ENCODE measurements at places on chromosomes 11 and 22.

GRCh38 chr22:24101966-24102365 lies 79.3 kb upstream of the SUSD2 start:
- no peak for DNase-seq

GRCh38 chr11:85076535-85077330 lies 550.4 kb downstream of the DLG2 start:
- no peak for DNase-seq

GRCh38 chr22:40055143-40055883 lies 60.6 kb downstream of the FAM83F start:
- no peak for DNase-seq

DNA sequence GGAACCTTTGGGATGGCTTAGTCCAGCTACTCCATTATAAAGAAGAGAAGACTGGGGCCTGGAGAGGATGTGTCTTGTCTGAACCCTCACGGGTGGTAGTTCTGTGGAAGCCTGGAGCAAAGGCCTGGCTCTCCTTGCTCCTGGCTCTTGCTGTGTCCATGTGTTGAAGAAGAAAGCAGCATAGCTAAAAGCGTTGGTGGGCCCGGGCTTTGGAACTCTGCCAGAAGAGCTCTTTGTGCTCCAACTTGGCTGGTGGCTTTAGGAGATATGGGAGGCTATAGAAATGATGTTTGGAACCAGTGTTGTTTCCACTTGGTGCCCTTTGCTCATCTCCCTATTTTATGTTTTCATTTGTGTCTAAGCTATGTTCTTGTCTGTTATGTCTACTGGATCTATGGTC lies 131.1 kb downstream of the DBX1 start:
- no peak for DNase-seq

GRCh38 chr22:38886333-38886732 lies 14.3 kb upstream of the CBX6 start:
- no peak for DNase-seq

GRCh38 chr11:69366591-69366990 lies 72.6 kb downstream of the MYEOV start:
- DNase-seq: no peak

DNA sequence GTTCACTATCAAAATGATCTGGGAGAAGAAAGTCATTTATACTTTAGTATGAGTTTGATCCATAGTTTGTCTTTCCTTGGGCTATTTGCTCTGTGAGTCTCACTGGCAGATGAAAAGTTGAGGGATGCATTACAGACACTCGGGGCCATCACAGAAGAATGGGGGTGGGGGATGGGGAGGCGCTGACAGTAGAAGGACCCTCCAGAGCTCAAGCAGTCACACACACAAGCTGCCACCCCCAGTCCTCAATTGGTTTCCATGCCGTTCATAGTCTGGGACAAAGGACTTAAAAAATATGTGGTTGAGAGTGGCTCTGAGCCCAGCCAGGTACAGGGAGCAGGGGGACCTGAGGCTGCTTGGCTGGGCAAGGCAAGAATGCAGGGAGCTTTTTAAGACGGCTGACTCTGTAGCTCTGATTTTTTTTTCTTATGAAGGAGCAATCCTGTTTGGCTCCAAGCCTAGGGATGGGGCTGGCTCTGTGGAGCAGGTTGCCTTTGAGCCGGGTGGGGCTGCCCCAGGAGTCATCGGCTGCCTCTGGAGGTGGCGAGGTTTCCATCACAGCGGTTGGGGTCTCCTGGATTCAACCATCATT lies 13.3 kb upstream of the ANO1 start:
- DNase-seq: no peak

DNA sequence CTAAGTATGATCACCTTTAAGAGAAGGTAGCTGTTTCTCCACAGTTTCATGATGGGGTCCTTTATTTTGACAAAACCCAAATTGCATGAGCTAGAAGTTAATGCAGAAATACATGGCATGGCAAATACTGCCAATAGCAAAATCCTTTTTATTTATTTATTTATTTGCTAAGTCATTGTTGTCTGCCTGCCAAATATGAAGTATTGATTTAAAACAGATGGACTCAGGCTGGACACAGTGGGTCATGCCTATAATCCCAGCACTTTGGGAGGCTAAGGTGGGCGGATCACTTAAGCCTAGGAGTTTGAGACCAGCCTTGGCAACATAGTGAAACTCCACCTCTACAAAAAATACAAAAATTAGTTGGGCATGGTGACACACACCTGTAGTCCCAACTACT lies 52.4 kb downstream of the LARGE2 start:
- DNase-seq: no peak

GRCh38 chr22:23104187-23104971 lies 34.1 kb downstream of the GNAZ start:
- no peak for DNase-seq

DNA sequence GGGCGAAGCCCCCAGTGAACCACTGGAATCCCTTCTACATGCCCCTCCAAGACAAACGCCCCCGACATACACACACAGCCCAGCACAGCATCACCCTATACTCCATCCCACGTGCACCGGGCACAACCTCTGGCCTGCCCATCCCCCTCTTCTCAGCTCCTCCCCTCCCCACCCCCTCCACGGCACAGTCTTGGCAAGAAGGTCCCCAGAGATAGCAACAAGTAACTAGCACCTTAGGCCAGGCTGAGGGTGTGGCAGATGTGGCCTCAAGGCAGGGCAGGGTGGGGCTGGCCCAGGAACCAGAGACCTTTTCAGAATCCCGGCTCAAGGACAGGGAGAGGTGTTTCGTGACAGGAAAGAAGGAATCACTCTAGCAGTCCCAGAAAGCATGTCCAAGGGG lies 54.3 kb downstream of the CYTH4 start:
- DNase-seq: no peak

DNA sequence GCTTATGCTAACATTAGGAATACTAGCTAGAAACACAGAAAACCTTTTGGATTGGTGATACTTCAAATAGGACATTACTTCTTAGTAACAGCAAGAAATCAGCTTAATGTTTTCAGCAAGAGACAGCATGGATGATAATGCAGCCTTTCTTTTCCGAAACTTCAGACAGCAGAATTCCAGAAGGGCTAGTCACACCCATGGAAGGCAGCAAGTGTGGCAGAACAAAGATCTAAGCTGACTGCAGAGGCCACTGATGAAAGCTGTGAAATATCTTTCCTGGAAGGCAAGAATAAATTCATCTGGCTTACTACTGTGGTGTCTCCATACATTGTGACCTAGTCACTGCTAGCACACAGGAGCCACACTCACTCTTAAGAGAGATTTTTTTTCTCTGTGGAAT lies 100.3 kb downstream of the CCDC83 start:
- DNase-seq: no peak

DNA sequence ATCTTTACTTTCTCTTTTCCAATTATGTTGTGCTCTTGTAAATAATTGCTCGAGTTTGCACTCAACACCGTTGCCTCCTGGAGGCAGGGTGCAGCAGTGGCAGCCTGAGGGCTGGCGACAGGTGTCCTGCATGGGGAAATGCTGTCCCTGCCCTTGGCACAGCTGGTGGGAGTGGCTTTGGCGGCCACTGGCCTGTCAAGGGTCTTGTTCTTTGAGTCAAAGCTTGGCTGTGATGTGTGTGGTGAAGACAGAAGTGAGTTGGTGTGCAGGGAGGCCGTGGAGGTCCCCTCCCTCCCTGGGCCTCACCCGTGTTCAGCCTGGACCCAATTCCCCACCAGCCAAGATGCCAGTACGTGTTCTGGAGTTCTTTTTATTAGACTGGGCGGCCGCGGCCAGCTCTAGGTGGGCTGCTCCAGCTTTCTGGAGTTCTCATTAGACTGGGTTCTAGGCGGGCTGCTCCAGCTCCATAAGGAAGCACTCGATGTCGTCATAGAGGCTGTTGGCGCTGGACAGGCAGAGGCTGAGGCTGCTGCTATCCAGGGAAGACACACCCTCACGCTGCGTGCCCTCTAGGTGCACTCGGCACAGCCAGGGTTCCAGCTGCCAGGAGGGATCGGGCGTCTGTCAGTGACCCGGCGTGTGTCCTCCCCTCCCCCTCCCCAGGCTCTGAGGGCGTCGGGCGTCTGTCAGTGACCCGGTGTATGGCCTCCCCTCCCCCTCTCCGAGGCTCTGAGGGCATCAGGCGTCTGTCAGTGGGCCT lies 3.4 kb downstream of the IRF7 start:
- DNase-seq: no peak

DNA sequence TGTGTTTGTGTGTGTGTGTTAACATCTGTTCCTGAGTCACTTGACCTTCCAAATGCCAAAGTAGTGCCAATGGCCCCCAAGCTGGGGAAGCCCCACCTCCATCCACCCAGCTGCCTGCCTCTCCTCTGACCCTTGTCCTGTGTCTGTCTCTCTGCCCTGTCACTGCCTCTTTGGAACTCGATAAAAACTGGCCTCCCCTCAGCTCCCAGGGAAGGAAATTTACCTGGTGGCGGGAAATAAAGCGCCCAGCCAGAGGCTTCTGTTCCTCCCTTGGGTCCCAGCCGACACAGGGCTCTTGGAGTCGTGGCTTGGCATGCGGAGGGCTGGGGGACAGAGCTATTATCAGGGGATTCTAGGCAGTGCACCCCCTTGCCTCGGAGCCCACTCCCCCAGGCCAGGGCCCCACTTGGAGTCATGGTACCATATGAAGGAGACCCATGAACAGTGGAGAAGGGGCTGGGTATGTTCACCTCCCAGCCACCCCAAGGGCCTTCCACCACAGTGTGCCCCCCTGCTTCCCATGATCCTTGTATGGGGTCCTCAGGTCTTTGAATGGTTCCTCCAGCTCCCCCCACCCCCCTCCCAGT lies 6.2 kb downstream of the KCNC1 start:
- no peak for DNase-seq

DNA sequence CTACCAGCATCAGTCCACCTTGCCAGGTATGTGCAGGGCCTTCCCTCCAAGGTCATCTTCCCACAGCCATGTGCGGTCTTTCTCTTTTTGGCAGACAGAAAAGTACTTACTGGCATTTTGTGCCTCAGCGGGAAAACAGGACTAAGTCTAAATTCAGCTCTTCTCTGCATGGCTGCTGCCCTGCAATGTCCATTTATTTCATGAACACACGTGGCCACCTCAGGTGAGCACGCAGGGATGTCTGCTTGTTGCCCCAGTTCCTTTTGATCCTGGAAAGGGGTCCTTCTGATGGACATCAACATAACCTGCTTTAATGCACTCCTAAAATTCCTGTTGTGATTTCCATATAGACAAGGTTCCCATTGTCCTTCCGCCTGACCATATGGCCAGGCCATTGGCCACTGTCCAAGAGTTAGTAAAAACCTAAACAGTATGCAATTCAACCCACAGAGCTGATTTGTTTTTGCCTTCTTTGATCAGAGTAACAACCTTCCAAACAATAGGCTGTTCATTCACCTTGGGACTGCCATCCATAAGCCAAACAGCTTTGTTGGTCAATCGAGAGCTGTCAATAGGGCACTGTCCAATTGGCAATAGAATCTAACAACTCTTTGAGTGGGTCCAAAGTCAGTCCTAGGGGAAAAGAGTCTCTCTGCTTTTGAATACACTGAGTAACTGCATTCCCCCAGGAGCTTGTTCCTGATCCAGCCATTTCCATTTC lies 5.9 kb downstream of the TREH start:
- no peak for DNase-seq

GRCh38 chr11:26199331-26200095 lies 132.4 kb upstream of the ANO3 start:
- DNase-seq: no peak

- DNase-seq: no peak
Measured at GRCh38 chr22:44128958-44129618, 51.6 kb upstream of the PARVG start.

- no peak for DNase-seq
Measured at GRCh38 chr22:42039271-42039670, 31.3 kb downstream of the NAGA start.

DNA sequence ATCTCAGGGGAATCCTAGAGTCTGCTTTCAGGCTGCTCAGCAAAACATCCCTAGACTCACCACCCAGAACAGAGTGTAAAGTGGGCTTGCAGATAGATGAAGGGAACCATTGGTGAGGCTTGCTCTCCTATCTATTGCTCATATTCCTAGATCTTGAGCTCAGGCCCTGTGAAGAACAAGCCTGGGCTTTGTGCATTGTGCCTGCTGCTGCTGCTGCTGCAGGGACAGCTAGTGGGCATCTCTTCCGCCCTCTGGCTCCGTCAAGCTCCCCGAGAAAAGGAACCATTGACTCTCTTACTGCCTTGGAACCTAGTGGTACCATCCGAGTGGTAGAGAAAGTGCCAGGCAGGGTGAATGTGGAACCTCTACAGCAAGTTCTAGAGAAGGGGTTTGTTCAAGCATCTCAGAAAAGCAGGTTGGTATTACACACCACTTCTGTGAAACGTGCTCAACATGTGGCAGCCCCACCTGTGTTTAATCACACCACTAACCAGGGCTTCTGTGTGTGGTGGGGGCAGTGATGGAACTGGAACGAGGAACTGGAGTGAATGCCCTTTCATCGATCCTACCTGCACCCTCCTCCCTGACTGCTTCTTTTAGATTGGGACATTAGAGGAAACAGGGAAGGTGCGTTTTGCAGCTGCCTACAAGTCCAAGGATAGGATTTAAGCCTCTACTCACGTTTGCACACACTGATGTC lies 4.4 kb downstream of the BACE1-AS start:
- no peak for DNase-seq

- no peak for DNase-seq
Measured at GRCh38 chr22:25219211-25219689, at the start of gene CRYBB2. Gene CRYBB2, plus strand, starts transcription at chr22:25219639. Its CDS starts 1,791 bp downstream, at chr22:25221430.

GRCh38 chr11:91163619-91164451 lies 941.0 kb upstream of the CHORDC1 start:
- no peak for DNase-seq

Data from stimulated activated CD4-positive, alpha-beta T cell treated with anti-CD3 and anti-CD28 coated beads, Interleukin-15, amount 100 ng/mL, for 1 hour (primary cell).